NCI-H1105 (cell line): ENCODE measurements at places on chromosomes 11 and 22.

DNA sequence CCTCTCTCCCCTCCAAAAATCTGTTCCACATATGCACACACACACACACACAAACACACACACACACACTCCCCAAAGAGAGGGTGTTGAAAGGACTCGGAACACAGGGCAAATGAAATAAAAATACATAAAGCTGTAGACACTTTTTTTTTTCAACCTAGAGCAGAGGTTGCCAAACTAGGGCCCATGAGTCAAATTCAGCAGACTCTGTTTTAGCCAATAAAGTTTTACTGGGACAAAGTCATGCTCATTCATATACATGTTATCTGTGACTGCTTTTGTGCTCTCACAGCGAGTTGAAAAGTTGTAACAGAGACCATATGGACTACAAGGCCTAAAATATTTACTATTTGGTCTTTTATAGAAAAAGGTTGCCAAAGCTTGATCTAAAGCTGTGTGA is 8.9 kb downstream of the IMMP1L start:
- no peak for DNase-seq

DNA sequence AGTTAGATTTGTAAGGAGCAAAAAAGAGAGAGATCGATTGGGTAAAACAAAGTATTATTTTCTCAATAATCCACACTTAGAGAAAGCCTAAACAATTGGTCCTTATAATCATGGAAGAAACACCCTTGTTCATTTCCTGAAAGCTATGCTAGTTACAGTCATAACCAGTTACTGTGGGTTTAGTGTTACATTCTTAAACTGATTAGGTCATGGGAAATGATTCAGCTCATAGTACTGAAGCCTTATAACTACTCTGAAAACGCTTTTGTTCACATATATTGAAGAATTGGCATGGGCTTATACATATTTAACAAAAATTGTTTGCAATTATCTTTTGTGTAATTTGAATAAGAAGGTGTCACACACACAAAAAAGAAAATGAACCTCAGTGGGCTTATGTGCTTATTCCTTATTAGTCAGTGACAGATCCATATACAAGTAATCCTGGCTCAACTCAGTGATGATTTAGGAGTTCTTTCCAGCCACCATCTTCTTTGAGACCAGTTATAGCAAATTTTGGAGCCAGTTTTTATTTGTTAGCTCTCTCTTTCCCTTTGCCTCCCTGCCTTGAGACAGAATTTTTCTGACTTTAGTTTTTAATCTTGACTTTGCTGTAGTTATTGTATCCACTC is 198.5 kb upstream of the CTSC start:
- DNase-seq, result no peak

DNA sequence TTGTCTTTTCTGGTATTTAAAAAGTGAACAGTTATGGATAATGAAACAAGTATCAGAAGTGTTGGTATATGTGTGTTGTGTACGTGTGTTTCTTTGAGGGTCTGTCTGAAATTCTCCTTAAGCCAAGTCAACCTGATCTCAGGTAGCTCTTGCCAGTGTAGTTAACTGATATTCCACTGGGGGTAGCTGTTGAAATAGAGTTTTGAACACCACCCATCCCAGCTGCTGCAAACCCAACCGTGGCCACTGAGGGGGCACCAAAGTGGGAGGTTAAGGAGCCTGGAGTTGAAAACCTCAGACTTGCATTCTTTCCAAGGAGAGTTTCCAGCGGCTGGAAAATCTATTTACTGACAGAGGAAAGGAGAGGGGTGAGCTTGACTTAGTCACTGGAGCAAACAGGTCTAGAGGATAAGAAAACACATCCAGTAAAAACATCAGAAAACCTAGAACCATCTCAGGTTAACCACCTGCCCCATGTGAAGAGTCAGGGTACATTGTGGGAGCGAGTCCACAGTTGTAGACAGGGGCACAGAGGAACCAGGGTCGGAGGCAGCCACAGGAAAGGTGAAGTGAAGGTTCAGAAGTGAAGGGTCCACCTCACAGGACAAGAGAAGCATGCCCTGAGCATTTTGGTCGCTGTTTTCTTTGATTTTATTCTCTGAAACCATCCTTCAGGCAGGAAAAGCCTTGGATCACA is 8.8 kb upstream of the CUL5 start:
- DNase-seq, result peak; percentile 14

DNA sequence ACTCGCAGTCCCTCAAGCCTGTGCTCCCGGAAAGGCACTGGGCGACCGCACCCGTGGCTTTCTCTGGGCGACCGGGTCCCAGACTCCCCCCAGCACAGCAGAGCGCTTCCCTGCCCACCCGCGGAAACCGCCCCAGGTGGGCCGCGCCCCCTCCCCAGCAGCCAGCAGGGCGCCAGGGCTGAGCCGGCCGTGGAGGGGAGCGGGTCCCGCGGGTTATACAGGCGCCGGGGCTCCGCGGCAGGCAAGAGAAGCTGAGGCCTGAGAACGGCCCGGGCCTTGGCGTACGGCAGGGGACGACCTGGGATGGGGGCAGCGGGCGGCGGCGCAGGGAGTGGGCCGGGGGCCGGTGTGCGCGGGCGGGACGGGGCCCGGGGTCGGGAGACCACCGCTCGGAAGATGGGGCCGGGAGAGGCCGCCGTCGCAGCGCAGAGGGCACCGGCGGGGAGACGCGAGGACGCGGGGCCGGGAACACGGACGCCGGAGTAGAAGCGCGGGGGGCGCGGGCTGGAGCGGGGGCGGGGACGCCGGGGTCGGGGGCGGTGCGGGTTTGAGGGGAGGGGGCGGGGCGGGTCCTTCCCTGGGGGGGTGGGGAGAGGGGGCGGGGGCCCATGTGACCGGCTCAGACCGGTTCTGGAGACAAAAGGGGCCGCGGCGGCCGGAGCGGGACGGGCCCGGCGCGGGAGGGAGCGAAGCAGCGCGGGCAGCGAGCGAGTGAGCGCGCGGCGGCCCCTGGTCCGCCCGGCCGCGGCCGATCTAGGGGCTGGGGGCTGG is at the start of gene MDK:
MDK (plus strand) TSS at position 622 of the 771 bp plus-strand sequence. CDS start 389 bp downstream, outside the sequence.
- peak; percentile 64 for DNase-seq

- peak; percentile 86 for DNase-seq
Measured at GRCh38 chr11:61193596-61193995, 9.7 kb upstream of the PGA3 start.

GRCh38 chr11:72940417-72940816 is 126.2 kb downstream of the ATG16L2 start:
- DNase-seq, result no peak

DNA sequence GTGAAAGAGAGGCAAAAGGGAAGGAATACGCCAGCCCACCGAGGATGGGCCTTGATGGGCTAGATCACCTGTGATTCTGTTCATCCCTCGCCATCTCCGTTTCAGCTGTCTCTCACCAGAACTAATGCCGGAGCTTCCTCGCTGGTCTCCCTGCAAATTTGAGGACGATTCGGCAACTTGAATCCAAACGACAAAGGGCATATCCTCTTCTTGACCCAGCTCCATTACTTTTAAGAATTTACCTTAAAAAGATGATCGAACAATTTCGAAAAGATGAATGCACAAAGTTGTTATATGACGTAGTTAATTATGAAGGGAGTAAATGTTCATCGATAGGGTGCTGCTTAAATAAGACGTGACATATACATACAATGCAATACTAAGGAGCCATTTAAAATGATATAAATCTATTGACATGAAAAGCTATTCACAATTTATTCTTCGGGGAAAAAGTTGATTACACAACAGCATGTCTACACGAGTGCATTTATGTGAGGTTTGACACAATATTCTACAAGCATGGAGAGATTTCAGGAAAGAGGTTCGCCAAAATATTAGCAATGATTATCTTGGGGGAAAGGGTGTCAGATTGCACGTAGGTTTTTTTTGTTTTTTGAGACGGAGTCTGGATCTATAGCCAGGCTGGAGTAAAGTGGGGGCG is 937 bp upstream of the FAM168A start:
- DNase-seq, result no peak

- DNase-seq, result peak; percentile 76
Measured at GRCh38 chr11:126061707-126062678, 673 bp downstream of the CDON start.

DNA sequence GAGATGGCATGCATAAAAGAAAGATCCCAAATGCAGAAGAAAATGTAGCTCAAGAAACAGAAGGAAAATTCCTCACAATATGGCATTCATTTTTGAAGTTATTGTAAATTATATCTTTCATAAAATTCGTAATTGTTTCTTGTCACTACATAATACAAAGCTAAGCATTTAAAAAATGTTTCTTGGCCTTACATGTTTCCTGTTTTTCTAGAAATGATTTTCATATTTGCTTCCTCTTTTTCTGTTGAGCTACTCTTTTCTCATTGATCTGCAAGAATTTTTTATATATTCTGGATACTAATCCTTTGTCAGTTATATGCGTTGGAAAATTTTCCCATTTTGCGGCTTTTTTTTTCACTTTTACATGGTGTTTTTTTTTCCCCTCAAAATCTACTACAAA is 48.0 kb downstream of the ENTHD1 start:
- DNase-seq, result no peak

DNA sequence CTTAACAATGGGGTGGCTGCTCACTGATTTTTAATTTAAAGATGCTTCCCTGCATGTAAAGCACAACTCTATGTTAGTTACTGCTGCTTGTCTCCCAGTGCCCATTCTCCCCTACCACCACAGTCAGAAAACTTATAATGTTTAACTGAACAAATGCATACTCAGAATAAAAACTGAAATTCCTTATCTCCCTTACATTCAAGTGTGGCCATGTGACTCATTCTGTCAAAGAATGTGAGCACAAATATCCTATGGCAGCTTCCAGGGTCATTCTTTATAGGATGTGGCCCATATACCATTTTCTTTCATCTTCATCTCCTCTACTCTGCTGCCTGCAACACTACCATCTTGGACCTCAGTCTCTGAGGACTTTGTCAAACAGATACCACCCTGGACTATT is 374.8 kb downstream of the DYNC2H1 start:
- no peak for DNase-seq

GRCh38 chr11:71384561-71384960 is 63.6 kb downstream of the DHCR7 start:
- DNase-seq, result no peak

- no peak for DNase-seq
Measured at GRCh38 chr11:105937331-105937730, 84.7 kb downstream of the MSANTD4 start.

DNA sequence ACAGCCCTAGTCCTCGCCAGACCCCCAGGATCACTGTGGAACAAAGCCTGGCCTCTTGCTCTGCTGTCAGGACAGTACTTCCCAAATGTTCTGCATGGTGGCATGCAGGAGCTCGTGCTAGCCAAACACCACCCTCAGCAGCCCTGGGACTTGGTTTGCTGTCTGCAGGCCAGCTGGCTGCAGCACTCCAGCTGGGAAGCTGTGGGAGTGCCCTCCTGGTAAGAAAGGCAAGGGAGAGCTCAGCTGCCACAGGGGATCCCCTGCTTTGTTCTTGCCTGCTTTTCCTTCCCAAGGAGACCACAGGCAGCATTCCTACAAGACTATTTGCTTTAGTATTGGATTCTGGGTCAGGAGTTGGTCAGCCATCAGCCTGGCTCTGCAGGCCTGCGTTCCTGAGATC is 27.9 kb downstream of the TCIRG1 start:
- DNase-seq, result no peak

- no peak for DNase-seq
Measured at GRCh38 chr22:49272546-49273125, 555.0 kb downstream of the BRD1 start.

DNA sequence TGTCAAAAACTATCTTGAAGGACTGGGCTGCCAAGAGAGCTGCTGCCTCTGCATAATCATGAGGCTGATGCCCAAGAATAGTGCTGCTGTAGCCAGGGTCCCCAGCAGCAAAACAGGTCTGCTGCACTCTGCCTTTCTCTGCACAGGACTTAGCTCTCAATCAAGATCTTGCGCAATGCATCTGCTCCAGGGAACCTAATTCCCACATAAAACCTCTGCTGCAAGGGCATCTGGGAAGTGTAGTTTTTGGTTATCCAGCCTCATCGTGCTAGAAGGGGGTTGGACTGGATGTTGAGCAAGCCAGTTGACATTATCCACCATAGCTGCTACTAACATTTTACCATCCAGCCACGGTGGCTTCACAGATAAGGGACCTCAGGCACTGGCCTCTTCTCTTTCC is 192.7 kb downstream of the C11orf91 start:
- no peak for DNase-seq

DNA sequence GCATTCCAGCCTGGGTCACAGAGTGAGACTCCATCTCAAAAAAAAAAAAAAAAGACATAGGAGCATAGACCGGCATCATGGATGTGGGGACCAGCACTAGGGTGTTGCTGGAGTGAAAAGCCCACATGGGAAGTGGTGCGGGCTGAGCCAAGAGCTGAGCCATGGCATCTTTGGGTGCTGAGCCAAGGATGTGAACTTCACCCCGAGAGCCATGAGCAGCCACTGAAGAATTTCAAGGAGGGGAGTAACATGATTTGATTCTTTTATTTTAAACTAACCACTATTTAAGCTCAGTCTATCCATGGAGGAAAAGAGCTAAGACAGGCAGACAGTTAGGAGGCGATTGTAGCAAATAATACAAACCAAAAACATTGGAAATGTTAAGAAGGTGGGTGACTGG is 57.4 kb downstream of the AHNAK start:
- no peak for DNase-seq

- DNase-seq, result no peak
Measured at GRCh38 chr22:38397189-38398085, 57.6 kb downstream of the KCNJ4 start.

GRCh38 chr11:36162006-36162882 is 127.0 kb downstream of the COMMD9 start:
- no peak for DNase-seq

DNA sequence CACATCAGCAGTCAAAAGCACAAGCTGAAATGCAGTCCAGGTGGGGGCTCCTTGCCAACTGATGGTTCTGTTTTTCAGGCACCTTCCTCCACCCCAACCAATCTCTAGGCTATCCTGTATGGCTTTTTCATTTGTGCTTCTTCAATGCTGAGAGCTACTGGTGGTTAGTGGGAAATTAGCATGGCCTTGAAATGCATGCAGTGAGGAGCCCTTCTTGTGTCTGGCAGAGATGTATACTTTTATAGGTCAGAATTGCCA is 167.4 kb downstream of the NAV2 start:
- peak; percentile 76 for DNase-seq

DNA sequence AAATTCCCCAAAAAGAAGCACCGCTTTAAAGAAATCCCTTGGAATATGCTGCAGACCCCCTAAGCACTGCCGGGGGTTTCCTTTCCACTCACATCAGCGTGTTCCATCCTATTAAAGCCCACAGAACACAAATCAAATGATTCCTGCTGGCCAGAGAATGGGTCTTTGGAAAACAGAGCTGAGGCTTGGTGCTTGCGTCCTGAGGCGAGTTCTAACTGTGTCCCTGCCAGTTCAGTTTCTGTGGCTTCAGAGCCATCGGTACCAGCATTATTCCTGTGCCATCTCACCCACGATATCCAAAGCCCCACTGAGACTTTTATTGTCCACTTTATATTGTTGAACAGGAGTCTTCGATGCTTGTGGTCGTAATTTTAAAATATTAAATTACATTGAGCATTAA is 142.0 kb upstream of the SYT13 start:
- no peak for DNase-seq

- no peak for DNase-seq
Measured at GRCh38 chr22:33678523-33678922, 241.8 kb downstream of the LARGE1 start.

GRCh38 chr11:27398400-27398770 is 35.4 kb upstream of the CCDC34 start:
- no peak for DNase-seq
